ENCODE measurements at places on chromosomes 2 and 18.

DNA sequence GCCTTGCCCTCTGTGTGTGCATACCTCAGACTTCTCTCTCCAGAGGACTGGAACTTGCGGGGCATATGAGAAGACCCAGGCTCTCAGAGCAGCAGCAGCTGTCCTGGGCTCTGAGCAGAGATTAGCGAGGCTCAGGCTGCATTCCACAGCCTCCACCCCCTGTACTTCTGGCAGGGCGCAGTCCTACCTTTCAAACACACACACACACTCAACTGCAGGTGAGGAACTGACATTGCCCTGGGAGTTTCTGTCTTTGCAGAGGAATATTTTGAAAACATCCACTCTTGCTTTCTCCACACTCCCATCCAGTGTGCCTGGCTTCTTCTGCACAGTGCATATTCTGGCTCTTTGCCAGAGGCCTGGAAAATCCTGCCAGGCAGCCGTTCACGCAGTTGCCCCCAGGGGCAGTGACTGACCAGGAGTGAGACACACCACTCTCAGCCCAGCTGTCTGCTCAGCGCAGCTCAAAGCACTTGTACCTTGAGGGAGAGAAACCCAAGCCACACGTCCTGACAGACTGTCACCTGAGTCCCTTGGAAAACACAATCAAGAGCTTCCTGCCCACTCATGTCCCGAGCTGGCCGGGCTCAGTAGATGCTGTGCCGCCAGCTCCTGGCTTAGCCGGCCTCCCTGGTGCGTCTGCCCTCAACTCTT, 460.8 kb downstream of the RNF144A start:
- peak; percentile 83 for DNase-seq

GRCh38 chr2:120873958-120874887, 138.6 kb downstream of the GLI2 start:
- DNase-seq: peak; percentile 75

GRCh38 chr2:54455563-54456361, at the start of gene SPTBN1:
TSS of gene SPTBN1 (plus strand) at chr2:54456327. CDS start at chr2:54526419, 70,092 bp downstream.
- DNase-seq: peak; percentile 87

DNA sequence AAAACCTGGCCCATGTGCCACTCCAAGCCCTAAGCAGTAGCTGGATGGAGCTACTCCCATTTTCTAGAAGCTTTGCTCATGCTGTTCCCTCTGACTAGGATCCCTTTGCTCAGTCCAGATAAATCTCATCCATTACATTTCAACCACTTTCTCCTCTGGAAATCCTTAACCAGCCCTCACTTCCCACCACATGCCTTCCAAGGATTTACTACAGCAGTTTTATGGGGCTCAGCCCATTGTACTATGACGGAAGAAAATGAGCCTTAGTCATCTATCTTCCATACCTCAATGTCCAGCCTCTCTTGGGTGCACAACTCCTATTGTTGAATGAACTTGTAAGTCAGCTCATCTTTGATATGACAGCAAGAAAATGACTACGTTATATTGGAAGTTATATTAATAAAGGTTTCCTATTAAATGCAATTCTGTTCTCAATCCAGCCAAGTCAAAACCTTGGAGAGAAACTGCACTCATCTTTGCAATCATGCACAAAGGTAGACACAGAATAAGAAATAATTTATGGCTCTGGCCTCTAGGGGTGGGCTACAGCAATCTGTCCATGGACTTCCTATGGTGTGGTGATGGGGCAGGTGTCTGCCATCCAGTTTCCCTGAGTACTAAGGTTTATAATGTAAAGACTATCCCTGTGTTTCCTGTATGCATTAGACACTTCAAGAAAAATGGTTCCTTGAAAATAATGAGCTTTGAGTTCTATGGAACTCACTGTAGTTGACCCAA, 3.4 kb downstream of the B4GALT6 start:
- peak; percentile 79 for DNase-seq

GRCh38 chr2:46771309-46771708, 144.3 kb downstream of the MCFD2 start:
- no peak for DNase-seq

DNA sequence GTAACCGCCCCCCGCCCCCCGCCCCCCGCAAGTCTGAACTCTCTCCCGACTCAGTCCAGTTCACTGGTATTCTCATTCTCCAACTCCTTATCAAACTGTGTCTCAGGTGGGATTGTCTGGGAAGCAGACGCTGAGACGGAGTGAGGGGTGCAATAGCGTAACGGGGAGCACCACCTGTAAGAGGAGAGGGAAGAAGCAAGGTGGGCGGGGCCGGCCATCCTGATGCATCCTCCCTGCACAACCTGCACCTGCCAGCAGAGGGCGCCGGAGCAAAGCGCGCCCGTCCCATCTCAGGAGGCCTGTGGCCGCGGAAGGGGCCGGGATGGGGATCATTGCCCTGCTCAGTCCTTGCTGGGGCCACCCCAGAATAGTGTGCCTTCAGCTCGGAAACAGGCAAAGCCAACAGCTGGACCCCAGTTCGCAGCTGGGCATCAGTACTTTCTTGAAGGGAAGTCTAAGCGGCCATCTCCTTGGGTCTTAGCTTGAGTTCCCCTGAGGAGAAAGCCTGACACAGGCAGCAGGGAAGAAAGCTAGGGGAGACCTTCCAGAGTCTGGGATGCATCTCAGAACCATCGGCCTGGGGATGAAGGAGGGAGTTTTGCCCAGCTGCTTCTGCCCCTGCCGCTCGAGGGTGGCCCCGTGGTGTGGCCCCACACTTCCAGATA, 208.0 kb downstream of the TFCP2L1 start:
- DNase-seq: peak; percentile 57

DNA sequence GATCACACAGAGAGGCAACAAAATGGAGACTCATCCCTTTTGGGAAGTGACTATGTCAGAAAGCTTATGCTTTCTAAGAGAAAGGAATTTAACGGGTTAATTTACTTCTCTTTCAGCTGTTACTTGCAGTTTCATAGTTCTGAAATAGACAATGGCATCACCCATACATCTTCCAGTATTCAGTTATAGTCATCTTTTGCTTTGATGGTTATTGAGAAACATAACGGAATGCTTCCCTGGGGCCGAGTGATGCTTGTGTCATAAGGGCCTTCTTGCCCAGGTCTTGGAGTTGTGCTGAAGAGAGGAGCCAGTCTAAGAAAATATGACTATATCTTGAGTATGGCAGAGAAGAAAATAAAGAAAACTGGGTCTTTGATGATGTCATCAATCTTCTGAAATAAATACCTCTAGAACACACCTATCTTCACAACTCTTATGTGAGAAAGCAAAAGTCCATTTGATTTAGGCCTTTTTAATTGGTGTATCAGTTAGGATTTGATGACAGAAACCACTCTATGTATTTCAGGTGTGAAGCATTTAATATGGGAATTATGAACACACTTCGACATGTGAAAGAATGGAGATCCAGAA, 328.2 kb downstream of the LRRTM4 start:
- no peak for DNase-seq

DNA sequence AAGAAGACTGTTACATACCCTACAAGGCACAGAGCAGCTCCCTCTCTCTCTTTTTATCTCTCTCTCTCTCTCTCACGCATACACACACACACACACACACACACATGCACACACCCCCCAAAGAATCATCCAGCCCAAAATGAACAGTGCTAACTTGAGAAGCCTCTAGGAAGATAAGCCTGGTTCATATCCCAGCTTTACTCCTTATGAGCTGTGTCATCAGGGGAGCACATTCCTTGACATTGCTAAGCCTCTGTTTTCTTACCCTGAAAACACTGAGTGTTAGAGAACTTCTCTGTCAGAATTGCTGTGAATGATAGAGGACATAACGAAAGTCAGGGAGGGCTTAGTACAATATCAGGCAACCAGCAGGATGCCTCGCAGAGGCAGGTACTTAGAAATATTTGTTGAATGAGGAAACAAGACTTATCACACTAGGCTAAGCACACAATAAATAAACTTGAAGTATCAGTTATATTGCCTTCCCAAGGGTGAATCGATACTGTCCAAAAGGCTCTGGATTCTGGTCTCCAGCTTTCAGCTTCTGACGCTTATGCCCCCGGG, 725.6 kb upstream of the ID2 start:
- no peak for DNase-seq

DNA sequence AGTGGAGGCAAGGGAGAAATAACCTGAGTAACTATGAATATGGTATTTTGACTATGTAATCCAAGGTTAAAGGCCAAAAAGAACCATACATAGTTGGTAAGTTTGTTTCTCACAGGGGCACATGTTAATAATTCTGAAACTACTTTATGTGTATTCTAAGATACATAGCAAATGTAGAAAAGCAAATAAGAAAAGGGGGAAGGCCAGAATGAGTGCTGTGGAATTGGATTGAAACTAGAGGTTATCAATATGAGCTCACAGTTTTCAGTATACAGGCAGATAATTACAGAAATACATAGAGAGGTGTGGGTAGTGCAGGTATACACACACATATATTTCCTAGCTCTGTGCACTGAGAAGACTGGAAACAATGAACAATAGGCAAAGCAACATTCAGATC, 13.7 kb downstream of the INO80C start:
- no peak for DNase-seq

DNA sequence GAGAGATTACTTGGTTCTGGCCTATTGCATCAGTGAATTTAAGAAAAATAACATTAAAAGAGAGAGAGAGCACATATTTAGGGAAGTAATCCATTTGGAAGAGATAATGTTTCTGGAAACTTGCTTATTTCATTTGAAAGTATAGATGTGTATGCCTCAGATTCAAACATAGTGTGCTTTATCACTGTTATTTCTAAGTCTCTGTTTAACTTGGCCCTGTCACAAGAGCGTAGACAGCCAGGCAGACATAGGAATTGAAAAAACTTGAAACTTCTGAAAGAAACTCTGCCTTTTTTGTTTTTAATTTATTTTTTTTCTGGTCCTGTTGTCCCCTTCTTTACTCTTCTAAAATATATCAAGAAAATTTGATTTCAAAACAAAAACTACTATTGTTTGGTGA, 849.1 kb downstream of the CNTNAP5 start:
- DNase-seq: no peak

GRCh38 chr2:187403568-187404260, 44.3 kb downstream of the CALCRL start:
- peak; percentile 5 for DNase-seq

- DNase-seq: no peak
Observed at GRCh38 chr2:236590846-236591245, 21.2 kb downstream of the ACKR3 start.

DNA sequence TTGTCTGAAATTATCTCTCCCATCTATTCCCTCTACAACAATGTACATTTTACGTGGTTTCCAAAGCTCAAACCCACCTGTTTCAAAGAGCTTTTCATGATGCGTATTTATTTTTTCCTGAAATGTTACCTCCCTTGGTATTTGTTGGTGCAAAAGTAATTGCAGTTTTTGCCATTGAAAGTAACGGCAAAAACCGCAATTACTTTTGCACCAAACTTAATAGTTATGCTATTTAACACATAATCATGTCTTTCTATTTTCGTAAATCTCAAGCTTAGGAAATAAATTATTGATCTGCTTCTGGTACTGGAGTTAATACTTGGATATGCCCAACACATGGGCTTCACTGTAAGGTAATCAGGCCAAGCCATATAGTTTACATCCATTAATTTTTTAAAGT, 85.2 kb downstream of the SUCLG1 start:
- DNase-seq: no peak

DNA sequence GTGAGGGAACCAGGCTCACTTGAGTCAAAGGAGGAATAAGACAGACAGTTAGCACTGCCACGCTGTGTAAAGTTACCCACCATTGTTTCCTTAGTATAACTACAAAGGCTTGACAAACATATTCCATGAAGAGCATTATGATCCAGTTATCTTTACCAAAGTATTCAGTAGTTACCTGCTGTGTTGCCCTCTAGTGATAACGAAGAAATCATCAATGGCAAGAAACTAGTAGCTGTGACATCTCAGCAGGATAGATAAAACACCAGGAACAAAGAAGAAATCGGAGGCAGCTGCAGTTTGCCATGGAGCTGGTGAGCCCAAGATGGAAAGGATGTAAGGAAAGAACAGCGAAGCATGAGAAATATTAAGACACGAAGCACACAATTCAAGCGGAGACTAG, 215.3 kb upstream of the FSHR start:
- no peak for DNase-seq

DNA sequence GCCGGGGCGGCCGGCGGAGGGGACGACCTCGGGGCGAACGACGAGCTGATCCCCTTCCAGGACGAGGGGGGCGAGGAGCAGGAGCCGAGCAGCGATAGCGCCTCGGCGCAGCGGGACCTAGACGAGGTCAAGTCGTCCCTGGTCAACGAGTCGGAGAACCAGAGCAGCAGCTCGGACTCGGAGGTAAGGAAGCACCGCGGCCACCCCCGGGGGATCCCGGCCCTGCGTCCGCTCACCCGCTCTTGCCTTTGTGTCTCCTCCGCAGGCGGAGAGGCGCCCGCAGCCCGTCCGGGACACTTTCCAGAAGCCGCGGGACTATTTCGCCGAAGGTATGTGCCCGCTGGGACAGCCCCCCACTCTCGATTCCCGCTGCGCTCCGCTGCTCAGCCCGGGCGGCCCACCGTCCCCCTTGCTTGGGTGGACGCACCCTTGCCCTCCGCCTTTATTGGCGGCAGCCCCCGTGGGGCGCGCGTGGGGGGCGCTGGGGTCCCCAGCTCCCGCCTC, 611 bp downstream of the TCF7L1 start:
- DNase-seq: peak; percentile 25

- DNase-seq: no peak
Observed at GRCh38 chr2:126893606-126894005, 5.1 kb upstream of the TEX51 start.

DNA sequence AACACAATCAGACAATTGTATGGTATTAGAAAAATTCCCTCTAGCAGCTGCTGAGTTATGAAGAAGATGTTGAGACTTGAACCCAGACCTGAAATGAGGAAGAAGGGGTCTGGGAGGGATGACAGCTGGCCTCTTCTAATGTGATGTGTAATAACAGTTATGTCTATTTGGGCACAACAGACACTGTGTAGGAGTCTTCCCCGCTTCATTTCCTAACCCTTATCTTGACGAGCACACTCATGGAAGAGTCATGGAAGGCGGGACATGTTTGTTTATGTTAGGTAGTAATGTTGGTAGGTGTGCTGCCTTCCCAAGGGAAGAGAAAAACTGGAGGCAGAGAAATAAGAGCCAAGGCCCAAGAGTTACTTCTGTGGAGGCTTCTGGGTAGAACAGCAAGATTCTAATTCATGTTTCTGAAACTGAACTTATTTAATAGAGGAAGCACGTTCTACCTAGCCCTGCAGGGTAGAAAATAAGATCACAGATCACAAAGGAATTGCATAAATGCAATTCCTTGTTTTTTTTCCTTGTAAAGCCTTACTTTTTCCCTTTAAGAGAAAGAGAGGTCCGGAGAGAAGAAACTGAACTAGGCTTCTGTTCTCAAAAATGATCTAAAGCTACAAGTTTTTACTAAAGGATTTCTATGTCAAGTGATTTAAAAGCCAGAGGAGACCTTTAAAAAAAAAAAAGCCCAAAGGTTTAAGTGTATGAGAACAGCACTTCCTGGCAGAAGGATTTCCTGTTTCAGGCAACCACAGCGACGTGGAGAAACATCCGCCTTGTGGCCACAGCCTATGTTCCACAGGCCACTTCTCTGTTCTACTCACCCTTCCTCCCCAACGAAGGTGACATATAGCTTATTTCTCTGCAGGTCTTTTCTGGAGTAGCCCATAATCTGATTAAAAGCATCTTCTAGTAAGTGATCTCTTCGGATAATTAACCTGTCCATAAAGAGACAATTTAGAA, 68.5 kb upstream of the STK17B start:
- DNase-seq: no peak
